Lung (tissue), 17 donors: ENCODE measurements at places on chromosomes 1 and 21.

GRCh38 chr1:195186544-195186943, 1421.7 kb downstream of the KCNT2 start:
- no peak for DNase-seq

DNA sequence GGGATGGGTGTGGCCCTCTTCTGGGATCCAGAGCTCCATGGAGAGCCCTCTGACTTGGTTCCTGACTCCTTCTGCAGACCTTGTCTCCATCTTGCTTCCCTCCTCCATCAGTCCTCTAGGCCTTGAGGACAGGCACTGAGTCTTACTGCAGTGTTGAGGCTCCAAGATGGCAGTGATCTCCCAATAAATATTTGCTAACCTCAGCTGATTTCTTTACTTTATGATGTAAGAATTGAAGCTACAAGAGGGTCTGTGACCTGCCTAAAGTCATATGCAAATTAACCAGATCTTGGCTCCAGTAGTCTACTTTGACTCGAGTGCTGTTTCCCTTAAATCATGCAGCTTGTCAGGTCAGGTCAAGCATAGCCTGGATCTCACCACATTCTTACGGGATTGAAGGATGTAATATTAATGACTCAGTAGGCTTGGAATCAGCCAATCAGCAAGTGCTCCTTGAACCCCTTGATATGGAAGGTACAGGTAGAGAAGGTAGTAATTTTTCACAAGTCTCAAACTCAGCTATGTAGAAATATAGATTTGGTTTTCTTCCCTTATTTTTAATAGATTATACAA, 93.0 kb downstream of the CLIC6 start:
- DNase-seq: no peak

- no peak for DNase-seq
Observed at GRCh38 chr1:174265282-174265681, 106.0 kb downstream of the RABGAP1L start.

GRCh38 chr1:87017998-87018672, 103.7 kb downstream of the HS2ST1 start:
- peak; percentile 70 for DNase-seq

- no peak for DNase-seq
Observed at GRCh38 chr1:244280201-244280600, 171.5 kb downstream of the ADSS2 start.

DNA sequence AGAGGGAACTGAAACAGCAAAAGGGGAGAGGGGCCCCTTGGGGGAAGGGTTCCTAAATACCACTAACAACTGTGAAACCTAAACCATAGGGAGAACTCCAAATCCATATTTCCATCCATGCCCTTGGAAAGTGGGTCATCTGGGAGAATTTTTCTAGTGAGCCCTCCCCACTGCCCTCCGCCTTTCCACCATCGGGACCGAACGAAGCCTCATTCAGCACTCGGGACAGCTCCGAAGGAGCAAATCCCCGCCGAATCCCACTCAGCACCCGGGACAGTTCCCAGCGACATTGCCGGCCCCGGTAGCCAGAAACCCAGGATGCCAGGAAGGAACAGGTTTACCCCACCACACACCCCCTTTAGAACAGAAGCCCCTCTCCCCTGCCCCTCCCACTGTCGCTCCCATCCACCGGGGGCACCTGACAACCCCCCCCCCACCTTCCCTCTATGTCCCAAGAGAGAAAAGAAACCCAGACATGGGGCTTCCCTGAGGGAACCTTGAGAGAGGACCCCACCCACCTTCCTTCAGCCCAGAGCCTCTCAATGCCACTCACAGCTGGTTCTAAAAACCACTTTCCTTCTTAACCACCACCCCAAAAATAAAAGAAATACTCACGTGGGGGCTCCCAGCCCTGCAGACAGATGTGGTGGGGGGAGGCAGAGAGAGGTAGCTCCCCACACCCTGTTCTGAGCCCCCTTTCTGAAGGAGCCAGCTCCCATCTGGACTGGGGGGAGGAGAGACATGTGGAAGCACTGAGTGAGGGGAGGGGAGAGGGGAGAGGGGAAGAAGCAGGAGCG, 4.5 kb downstream of the DLGAP3 start:
- DNase-seq: peak; percentile 83

GRCh38 chr1:229938551-229938950, 128.5 kb upstream of the GALNT2 start:
- no peak for DNase-seq

GRCh38 chr1:32937061-32937460, 27.5 kb downstream of the RNF19B start:
- no peak for DNase-seq

DNA sequence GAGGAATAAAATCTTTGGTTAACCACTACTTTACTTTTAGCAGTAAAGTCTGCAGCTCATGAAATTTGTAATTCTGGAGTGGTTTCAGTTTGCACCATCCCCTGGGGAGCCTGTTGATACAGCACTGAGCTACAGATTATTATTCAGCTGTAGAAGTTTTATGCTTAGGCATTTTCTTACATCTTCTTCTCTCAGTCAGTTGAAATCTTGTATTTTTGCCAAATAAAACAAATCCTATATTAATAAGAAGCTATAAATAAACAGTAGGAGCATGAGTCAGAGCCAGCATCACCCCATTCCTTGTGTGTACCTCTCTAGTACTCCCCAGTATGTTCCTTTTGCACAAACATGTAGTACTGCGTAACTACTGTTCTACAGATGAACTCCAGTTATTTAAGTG, 118.9 kb downstream of the ATF6 start:
- no peak for DNase-seq

DNA sequence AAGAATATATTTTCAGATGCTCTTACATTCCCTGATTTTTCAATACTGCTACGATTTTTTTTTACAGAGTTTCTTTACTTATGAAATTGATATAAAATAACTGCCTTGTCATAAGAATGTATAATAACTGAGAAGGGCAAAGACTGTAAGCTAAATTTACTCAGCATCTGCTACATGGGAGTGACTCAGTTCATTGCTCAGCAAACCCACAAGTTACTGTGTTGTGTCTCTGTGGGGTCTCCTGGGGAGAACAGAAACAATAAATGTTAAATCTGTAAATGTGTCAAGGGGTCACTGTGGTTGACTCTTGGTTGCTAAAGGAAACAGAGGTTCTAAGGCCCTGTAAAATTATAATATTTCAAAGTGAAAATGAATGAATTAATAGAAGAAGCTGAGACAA, 210.3 kb upstream of the CACYBP start:
- no peak for DNase-seq

DNA sequence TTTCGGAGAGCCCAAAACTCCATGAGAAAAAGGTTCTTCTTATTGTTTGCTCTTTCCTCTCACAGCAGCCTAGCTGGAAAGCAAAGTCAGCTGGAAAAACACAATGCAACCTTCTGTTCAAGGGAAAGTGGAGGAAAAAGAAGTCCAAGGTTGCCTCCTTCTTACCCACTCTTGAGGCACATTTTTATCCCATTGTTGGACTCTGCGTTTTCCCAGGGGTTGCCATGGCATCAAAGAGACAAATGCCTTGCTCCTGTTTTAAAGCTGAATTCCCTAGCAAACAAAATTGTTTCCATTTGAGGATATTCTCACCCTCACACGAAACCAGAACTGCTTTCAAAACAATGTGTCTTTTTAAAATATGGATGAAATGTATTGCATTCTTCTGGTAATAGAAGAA, 45.1 kb upstream of the PALMD start:
- no peak for DNase-seq

DNA sequence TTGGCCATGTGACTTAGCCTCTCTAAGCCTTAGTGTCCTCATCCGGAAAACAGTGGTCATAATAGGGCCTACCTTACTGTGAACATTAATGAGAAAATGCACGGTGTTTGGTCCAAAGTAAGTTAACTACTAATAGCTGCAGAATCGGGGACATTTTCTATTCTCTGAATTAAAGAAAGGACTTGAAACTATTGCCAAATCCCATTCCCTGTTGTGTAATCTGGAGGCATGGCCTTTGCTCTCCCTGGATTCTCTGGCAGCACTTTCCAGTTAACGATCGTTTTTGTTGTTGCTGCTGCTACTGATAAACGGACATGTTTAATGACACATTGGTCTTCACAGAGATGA, 30.5 kb downstream of the FMO4 start:
- no peak for DNase-seq

GRCh38 chr1:160030657-160031364, 979 bp downstream of the PIGM start:
- DNase-seq: peak; percentile 11

- DNase-seq: no peak
Observed at GRCh38 chr1:193476748-193477147, 290.3 kb upstream of the B3GALT2 start.

DNA sequence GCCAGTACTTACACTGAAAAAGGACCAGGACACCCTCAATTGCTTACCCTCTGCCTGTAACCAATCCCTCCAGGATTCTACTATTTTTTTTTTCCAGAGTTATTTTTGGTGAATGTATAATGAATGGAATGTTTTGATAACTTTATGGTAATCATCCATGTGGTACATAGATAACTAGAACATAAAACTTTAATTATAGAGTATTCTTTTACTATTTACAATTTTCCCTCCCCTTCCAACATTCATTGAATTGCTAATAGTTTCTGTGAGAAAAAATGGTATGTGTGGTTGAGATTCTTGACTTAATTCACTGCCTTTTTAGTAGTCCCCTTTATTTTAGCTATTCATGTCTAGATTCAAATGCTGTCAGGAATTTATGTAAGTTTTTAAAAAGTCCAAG, 164.6 kb downstream of the CYYR1 start:
- no peak for DNase-seq

DNA sequence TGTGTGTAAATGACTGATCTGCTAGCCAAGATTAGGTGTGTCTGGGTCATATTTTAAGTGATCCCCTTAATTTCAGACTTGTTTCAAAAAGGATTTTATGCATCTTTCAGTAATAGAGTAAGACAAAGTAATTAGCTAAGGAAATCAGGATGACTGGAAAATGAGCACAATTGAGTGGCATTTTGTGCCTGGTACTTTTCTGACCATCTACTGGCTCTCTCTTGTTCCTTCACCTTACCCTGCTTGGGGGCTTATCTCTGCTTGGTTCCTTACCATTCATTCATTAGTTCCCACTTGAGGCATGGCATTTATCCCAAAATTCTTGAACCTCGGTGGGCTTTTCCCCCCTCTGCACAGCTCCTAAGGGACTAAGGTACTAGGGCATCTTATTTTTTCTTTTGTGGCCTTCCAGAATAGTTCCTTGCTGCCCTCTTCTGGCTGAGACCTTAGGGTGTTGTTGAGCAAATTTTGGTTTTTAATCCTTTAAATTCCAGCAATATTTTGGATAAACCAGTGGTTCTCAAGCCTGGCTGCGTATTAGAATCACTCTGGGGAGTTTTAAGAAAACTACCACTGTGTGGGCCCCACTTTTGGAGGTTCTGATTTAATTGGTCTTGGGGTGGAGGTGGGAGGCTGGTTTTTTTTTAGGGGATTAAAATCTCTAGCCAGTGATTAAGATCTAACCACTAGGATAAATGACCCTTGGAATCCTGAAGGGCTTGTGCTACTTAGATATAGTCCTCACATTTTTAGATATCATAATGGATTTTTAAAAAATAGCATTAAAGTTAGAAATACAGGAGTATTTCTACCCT, 50.8 kb downstream of the HS2ST1 start:
- DNase-seq: peak; percentile 70

- no peak for DNase-seq
Observed at GRCh38 chr1:19319196-19319595, 7.1 kb downstream of the SLC66A1 start.

- peak; percentile 35 for DNase-seq
Observed at GRCh38 chr1:235632506-235633401, 16.8 kb downstream of the GNG4 start.

GRCh38 chr21:33685613-33686197, 43.4 kb downstream of the ITSN1 start:
- DNase-seq: no peak
